Omental fat pad (tissue), 4 donors: ENCODE measurements at places on chromosomes 5 and 9.

DNA sequence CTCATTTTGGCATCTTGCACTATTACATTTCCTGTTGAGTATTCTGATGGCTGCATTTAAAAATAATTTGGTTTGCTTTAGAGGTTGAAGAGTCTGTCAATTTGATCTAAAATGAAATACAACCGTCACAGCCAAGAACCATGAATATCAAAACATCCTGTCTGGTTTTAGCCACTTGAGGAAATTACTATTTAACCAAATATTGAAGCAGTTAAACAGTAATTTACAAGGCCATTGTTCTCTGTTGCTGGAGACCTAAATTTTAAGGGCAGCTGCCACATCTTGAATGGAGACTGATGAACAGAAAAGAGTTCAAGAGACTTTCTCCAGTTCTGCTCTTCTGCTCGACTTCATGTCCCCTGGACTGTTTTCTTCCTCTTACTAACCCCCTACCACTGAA is 549.4 kb downstream of the LRRC70 start:
- no peak for DNase-seq

- DNase-seq = no peak
Observed at GRCh38 chr5:128637031-128637430, 99.0 kb upstream of the FBN2 start.

DNA sequence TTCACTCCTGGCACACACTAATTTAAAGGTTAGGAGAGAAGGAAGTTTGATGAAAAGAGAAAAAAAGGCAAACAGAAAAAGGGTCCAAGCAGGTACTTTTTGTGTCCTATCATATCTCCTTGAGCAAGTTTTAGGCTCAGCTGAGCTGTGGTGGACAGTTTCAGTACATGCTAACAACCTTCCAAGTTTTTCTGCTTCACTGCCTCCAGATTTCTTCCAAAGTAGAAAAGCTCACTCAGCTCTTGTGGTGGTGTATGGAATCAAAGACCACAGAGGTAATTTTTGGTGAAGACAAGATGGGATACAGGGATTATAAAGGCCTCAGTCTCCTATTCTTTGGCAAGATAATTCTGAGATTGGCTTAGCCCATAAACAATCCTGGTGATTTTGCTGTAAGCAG is 921.8 kb downstream of the NR2F1-AS1 start:
- DNase-seq = no peak

- DNase-seq = no peak
Observed at GRCh38 chr5:15794052-15794985, 294.3 kb downstream of the FBXL7 start.

DNA sequence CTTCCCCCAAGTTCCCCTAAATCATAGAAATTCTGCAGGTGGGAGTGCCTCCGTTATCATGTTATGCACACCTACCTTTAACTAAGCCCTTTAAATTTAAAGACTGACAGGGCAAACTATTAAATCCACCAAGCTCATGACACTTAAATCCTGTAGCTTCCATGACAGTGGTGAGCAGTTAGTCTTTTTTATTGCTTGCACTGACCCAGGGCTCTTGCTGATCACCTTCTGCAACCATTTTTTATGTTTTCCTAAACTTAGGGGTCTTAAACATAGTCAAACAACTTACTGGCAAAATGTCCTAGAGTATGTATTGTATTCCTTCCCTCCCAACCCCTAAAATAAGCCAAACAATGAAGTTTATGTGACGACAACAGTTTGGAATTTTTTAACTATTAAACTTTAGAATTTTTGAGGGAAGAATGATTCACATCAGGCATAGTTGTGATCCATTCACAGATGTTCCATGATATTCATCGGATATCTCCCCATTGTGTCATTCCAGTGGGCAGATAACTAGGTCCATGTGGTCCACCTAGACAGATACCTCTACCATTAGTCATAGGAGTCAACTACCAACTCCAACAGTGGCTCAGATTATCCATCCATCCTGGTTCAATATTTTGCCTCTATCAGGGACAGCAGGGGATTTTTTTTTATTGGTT is 283.1 kb downstream of the ADAMTS6 start:
- DNase-seq = no peak

DNA sequence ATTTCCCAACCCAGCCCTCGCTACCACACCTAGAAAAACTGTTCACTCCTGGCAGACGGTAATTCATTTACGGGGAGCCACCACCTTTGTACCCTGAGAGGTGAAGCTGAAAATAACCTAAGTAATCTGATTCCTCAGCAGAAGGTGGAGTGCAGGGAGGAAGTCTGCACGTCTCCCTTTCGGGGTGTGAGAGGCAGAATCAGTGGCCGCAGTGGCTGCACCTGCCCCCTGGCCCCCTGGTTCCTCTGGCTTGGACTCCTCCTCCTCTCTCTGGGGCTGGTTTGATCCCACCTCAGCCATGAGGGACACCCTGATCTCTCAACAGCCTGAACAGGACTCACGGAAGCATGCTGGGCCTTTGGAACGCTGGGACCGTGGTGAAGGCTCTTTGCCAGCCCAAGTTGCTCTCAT is 10.5 kb downstream of the TMEM174 start:
- DNase-seq = no peak

DNA sequence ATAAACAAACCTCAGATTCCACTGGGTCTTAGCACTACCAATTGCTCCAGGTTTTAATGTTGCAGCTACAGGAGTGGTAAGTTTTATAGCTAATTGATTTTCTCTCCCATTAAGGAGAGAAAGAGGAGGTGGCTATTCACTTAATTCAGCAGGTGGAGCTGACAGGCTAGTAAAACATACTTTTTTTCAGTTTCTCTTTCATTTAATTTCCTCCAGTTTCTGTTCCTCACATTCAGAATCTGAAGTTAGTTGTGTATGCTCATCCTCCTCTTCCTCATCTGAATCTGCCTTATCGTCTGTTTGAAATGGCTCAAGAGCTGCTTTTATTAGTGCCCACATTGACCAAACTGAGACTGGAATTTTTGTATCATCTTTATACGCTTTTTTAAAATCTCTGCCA is 98.0 kb downstream of the PLPPR1 start:
- DNase-seq = no peak

GRCh38 chr9:26748449-26749058 is 144.0 kb downstream of the CAAP1 start:
- no peak for DNase-seq

- DNase-seq = no peak
Observed at GRCh38 chr9:97284798-97285197, 22.7 kb upstream of the CCDC180 start.

GRCh38 chr9:133709015-133709611 is 29.0 kb downstream of the SARDH start:
- DNase-seq = no peak

DNA sequence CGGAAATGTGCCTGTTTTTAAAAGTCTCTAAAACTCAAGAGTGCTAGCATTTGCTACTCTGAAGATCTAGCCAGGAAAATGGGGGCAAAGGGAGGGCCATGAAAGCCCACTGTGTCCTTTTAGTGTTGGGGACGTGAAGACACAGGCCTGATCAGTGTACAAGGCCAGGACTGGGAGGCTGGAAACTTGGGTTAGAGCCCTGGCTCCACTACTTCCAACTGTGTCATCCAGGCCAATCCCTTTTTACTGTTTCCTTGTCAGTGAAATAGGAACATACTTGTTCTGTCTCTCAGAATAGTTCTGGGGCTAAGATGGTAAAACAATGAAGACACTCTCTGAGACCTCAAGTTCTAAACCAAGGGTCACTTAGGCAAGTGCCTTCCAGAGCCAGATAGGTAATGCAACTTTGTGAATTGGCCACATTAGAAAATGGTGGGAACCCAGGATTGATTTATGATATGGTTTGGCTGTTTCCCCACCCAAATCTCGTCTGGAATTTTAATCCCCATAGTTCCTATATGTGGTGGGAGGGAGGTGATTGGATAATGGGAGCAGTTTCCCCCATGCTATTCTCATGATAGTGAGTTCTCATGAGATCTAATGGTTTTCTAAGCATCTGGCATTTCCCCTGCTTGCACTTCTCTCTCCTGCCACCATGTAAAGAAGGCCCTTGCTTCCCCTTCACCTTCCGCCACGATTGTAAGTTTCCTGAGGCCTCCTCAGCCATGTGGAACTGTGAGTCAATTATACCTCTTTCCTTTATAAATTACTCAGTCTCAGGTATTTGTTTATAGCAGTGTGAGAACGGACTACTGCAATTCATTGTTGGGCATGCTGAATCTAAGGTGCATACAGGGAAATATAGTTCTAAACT is 30.4 kb upstream of the B4GALT1 start:
- no peak for DNase-seq

DNA sequence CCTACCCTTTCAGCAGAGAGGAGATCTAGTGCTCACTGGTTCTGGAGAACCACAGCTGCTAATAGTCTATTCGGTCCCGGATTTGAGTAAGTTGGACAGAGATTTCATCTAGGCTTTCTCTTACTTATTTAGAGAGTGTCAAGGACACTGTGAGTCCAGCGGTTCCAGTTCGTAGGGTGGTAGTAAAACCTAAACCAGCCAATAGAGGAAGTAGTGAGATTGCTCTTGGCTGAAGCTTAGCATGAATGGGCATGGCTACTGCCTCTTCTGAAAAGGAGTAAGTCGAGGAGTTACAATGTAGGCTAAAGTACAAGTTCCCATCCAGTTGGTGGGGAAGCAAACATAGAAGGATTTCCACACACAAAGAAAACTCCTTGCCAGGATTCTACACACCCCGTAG is 109.6 kb upstream of the MOCS2 start:
- no peak for DNase-seq

DNA sequence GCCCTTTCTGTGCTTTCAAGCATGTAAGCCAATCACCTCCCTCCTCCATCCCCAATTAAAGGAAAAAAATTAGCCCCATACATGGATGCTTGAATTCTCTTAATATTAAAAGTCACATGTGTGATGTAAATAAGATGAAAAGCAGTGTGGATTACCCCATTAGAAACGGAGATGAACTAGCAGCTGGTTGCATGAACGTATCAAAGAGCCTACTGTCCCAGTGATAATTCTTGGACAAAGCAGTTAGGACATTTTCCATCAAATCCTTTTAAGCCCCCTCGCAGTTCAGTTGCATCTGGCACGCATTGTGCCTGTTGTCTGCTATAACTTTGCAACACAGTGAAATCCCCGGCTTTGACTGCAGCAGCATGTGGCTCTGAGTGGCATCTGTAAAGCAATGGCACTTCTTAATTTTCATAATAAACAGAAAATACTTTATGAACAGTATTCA is 285.6 kb downstream of the FBXL7 start:
- DNase-seq = no peak

DNA sequence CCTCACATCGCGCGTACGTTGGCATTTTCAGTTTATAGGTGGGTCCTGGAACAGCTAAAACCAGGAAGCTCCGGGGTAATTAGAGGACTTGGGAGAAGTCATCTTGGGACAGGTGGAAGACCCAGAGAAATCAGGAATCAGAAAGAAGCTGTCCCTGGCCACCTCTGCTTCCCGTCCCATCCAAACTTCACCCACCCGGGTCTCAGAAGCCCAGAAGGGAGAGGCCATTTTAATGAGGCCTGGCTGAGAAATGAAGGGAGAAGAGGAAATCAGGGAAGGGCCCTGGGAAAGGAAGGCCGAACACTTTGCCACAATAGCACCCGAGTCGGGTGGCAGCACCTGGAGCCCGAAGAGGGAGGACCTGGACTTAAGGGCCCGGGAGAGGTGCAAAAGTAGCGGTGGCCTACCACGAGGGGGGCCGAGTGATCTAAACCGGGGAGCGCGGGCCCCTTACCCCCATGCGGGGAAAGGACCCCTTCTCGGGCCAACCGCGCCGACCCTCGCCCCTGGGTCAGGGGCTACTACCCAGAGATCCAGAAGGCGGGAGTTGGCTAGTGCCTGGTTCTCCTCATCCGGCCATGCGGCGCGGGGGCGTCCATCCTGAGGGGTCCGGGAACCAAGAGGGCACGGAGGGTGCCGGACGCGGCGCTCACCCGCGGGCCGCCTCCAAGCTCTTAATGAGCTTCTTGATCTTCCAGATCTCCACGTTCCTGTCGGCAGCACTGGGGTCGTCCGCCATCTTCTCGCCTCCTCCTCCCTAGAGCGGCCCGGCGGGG is 668 bp downstream of the ETF1 start:
- no peak for DNase-seq

DNA sequence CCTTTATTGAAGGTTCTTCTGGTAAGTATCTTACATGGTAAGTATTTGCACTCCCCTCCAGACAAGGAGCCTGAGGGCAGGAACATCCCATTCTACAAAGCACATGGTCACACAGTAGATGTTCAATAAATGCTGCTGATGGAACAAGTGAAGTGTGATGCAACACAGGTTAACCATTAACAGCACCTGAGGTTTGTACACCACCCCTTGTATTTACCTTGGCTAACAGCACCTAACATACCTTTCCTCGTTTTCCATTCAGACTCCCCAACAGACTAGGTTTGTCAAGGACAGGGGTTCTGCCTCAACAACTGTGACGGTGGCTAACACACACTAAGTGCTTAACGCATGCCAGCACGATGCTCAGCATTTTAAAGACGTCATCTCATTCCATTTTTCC is 213.6 kb downstream of the MAPKAP1 start:
- DNase-seq = no peak

- DNase-seq = peak; percentile 82
Observed at GRCh38 chr5:34486160-34486848, 169.8 kb upstream of the RAI14 start.

DNA sequence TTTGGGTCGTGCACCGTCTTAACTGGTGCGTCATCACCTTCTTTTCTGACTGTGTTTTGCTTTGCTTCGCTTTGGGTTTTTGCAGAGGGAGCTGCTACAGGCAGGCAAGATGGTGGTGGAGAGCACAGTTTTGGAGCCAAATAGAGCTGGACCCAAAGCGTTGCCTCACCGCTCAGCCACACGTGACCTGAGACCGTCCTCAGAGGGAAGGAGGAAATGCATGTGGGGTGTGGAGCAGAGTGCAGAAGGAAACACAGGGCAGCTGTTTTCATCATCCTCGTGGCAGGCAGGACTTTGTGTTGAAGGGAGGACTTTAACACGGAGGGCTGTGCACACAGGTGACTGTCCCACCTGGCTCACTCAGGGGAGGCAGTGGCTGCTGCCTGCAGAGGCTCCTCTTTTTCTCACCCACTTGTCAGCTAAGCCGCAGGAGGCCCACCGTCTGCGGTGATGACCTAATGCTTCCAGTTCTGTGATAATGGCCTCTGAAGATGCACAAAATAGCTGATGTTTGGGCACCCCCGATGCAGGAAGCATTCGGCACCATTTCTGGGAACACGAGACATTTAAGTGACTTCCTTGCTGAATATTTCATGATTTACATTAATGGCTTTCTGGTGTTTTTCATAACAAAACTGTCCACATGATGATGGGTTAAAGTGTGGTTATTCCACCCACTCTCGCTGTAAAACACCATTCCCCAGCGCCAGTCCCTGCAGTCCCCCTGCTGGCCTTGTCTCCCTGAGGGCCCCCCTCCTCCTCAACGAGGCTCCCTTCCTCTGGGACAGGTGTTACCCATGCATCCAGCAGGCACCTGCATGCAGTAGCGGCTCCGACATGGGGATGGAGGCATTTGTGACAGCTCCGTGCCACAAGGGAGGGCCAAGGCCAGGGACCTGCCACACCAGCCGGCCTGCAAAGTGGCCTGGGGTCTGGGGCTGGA is 12.4 kb upstream of the UBAC1 start:
- no peak for DNase-seq

DNA sequence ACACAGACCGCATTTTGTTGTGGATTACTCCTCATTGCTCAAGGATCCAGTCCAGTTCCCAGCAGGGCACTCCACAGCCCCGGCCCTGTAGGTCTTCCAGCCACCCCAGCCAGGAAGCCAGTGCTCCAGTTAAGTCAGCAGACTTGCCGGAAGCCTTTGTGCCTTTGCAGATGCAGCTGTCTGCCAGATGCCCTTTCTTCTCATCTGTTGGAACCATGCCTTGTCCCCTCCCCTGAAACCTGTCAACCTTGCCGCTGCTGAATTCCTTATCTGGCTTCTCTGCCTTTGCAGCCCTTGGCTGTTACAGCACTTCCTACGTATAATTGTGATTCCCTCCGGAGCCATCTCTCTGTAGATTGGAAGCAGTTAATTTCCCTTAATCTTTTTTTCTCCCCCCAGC is 28.4 kb downstream of the PSAT1 start:
- DNase-seq = no peak
